Neural crest cell (in vitro differentiated cells): ENCODE measurements at places on chromosomes 2 and 18. TPM values are rescaled to one million over a fixed set of nuclear protein-coding genes. Genes with fewer than 3 reads are reported as not detected.

GRCh38 chr2:219362524-219363164 lies 25.1 kb downstream of the DNPEP start:
- no peak for DNase-seq

DNA sequence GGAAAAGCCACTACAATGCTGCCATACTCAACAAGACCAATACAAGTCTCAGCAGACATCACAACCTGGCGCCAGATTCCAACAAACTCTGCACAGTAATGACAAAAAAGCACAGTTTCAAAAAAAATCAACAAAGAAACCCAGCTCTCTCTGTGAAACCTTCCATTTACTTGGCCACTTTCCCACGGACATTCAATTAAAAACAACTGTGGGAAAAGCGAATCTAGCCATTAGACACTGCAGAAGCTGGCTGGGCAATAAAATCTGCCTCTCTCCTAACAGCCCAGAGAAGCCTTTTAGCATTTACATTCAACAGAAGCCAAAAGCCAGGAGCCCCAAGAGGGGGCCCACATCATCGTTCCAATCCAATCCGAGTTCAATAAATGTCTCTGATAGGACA lies 128.9 kb downstream of the HDAC4 start:
- no peak for DNase-seq

DNA sequence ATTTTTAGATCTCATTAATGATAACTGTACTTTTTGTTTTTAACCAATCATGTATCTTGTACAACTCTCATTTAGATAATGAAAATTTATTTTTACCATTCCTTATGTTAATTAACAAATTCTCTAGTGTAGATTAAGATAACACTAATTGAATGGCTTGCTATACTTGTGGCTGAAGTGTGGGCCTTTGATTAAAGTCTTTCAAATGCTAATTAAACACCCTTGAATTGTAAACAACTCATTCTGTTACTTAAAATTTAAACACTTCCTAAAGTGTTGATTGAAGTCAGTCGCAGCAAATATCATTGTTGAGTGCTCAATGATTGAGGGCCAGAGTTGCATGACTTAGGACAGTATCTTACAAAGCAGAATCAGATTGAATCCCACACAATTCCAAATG lies 109.8 kb upstream of the GULP1 start:
- no peak for DNase-seq

EDAR gene
- not detected in 2 replicates for total RNA-seq

ALLC gene
- total RNA-seq, result not detected in 2 replicates

SERPINB12 gene
- not detected in 2 replicates for total RNA-seq

GATA6 gene
- total RNA-seq, result not detected in 2 replicates
